ENCODE measurements at places on chromosomes 2 and 18. TPM values are rescaled to one million over a fixed set of nuclear protein-coding genes. Genes with fewer than 3 reads are reported as not detected.
A peak's percentile ranks its signal among the peaks of the same experiment; 100 is the strongest.

DNA sequence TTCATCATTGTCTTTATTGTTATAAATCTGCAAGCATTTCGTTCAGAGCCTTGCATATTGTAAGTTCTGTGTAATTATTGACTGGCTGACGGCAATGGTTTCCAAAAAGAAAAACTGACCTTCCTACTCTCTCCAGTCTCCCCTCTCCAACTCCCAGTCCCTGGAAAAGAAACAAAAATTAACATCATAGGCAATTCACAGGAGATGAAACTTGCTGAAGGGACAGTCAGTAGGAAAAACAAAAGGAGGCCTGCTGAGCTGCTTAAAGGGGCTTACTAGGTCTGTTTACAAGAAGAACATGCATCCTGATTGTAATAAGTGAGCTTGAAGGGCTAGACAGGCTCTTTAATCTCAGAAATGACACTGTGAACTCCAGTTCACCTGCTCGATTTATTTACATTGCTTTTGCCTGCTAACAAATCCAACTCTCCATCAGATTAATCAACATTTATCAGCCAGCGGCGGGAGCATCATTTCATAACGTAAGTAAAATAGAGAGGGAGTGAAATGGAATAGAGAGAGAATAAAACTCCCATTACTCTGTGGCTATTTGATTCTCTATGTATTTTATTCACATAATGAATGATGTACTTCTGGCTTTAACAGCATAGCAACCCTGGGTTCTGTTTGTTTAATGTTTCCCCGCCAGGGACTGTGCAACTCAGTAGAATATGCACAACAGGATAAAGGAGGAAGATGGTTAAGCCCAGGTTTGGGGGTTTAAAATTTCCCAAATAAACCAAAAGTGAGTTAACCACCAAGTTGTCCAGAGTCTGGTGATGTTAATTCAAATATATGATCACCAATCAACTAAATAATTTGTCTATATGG is 256.7 kb upstream of the SETBP1 start:
- peaks cover under 1% of the 10 kb centered on the region for H3K36me3 ChIP-seq
- H3K27me3 ChIP-seq, result no peaks in the 10 kb centered on the region
- no peak overlapping the region for H3K27ac ChIP-seq
- peaks cover 2% of the 10 kb centered on the region for H3K4me1 ChIP-seq

GRCh38 chr18:26768385-26768784 is 97.1 kb downstream of the AQP4 start:
- H3K4me1 ChIP-seq, result no peaks in the 10 kb centered on the region
- H3K27ac ChIP-seq, result no peak overlapping the region
- no peak overlapping the region for H3K4me3 ChIP-seq
- no peaks in the 10 kb centered on the region for H3K36me3 ChIP-seq
- no peaks in the 10 kb centered on the region for H3K27me3 ChIP-seq

DNA sequence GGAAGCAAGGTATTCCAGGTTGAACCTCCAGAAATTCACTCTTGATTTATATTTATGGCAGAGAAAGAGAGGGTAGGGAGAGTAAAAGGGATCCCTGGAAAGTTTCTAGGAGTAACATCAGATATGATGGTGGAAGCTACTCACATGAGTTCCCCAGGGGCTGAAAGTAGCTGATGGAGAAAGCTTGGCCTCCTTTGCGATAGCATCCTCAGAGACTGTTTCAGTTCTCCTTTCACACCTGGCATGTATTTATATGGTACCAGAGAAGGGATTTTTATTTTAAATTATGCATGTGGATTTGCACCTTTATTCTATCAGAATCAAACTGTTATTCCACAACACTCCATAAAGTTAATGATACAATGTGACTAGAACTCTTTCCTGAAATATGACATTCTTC is 126.3 kb upstream of the OSR1 start:
- H3K27me3 ChIP-seq, result no peaks in the 10 kb centered on the region
- H3K4me3 ChIP-seq, result no peak overlapping the region
- H3K4me1 ChIP-seq, result no peaks in the 10 kb centered on the region
- no peaks in the 10 kb centered on the region for H3K36me3 ChIP-seq

- no peak overlapping the region for H3K4me3 ChIP-seq
- H3K4me1 ChIP-seq, result peaks cover 8% of the 10 kb centered on the region
- no peak overlapping the region for H3K27ac ChIP-seq
- H3K27me3 ChIP-seq, result no peaks in the 10 kb centered on the region
- H3K36me3 ChIP-seq, result no peaks in the 10 kb centered on the region
- DNase-seq, result no peak
These were observed 46.4 kb upstream of the MRPL33 start for GRCh38 chr2:27724905-27725701.

- DNase-seq, result no peak
- peaks cover 1% of the 10 kb centered on the region for H3K36me3 ChIP-seq
- H3K27ac ChIP-seq, result no peak overlapping the region
- H3K4me3 ChIP-seq, result no peak overlapping the region
- H3K4me1 ChIP-seq, result no peaks in the 10 kb centered on the region
These were observed 570.8 kb downstream of the CCDC85A start for GRCh38 chr2:56754627-56755026.

GRCh38 chr2:96957244-96957643 is 29.1 kb downstream of the FAM178B start:
- H3K27me3 ChIP-seq, result no peaks in the 10 kb centered on the region
- no peaks in the 10 kb centered on the region for H3K4me1 ChIP-seq
- peak; percentile 79 for DNase-seq
- no peaks in the 10 kb centered on the region for H3K36me3 ChIP-seq

GRCh38 chr2:73770725-73771124 is 9.2 kb downstream of the DUSP11 start:
- no peaks in the 10 kb centered on the region for H3K27me3 ChIP-seq
- H3K4me3 ChIP-seq, result no peak overlapping the region
- H3K36me3 ChIP-seq, result peaks cover 22% of the 10 kb centered on the region
- no peak for DNase-seq
- H3K27ac ChIP-seq, result no peak overlapping the region

DNA sequence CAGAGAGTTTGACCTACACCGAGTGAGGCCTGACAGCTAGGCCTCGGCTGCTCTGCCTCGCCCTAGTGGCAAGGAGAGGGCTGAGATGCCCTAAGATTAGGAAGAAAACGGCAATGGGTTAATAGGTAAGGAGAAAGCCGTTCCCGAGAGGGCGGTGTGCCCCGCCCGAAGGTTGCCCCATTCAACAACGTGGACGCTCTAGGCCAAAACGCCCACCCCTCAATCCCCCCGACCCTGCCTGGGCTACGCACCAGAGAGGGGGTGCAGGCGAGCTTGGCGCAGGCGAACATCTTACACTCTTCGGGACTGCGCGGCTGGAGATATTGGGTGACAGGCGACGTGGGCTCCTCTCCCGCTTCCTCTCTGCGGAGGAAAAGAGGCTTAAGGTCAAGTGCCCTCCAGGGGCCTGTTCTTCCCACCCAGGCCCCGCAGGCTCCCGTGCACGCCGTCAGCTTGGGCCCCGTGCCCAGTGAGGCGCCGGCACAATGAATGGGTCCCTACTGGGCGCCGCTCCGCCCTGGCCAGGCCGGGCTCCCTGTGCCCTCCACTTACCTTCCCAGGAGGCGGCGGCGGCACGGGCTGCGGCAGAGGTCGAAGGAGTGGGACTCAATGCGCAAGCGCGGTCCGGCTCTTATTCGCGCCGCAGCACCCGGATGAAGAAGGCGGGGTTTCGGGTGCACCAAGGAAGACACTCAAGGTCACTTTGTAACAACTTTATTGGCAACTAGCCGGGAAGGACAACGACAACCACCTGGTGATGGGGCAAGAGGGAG is at the start of gene ATP5MC3:
ATP5MC3 (minus strand) TSS at position 607 of the 773 bp plus-strand sequence; CDS start at position 290, 317 bp downstream.
- H3K4me3 ChIP-seq, result peak within 1 kb of the TSS; percentile 96
- DNase-seq, result peak; percentile 95
- H3K27ac ChIP-seq, result no peak within 1 kb of the TSS
- H3K4me1 ChIP-seq, result no peaks in the 10 kb centered on the region
- H3K27me3 ChIP-seq, result no peaks in the 10 kb centered on the region

DNA sequence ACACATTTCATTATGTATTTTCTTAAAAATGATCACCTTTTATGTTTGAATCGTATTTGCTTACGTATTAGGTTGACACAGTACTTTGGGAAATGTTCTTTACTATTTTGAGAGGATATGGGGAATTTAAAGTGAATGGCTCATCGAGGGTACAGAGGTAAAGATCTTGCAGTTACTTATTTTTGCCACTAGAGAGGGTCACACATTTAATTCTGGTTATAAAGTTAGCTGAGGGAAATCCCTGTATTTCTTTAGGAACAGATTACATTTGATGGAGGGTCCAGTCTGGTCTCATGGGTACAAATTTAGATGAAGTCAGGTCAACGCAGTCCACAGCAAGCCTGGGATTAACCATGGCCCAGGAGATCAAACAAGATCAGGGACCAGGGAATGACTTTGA is 24.5 kb downstream of the DYNC2LI1 start:
- no peak for DNase-seq
- no peaks in the 10 kb centered on the region for H3K36me3 ChIP-seq
- no peak overlapping the region for H3K4me3 ChIP-seq
- H3K4me1 ChIP-seq, result no peaks in the 10 kb centered on the region
- H3K27ac ChIP-seq, result no peak overlapping the region

- H3K4me1 ChIP-seq, result peaks cover 4% of the 10 kb centered on the region
- H3K36me3 ChIP-seq, result peaks cover 11% of the 10 kb centered on the region
- no peaks in the 10 kb centered on the region for H3K27me3 ChIP-seq
- DNase-seq, result no peak
These were observed 30.2 kb upstream of the DOCK10 start for GRCh38 chr2:225072444-225072843.

DNA sequence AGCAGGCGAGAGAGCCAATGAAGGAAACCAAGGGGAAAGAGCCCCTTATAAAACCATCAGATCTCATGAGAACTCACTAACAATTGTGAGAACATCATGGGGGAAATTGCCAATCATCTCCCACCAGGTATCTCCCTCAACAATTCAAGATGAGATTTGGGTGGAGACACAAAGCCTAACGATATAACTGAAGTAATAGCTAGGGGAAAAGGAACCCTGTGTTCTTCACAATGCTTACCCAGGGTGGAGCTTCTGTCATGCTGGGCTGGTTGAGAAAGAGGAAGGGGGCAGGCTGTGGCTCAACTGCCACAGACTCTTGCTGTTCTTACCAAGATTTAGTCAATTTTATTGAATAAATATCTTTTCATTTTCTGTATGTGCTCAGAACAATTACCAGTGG is 392.1 kb upstream of the HS6ST1 start:
- H3K4me3 ChIP-seq, result no peak overlapping the region
- peaks cover 19% of the 10 kb centered on the region for H3K36me3 ChIP-seq
- H3K27ac ChIP-seq, result no peak overlapping the region
- no peaks in the 10 kb centered on the region for H3K4me1 ChIP-seq

- no peak overlapping the region for H3K27ac ChIP-seq
- H3K4me3 ChIP-seq, result no peak overlapping the region
These were observed 23.5 kb upstream of the LAPTM4A start for GRCh38 chr2:20074901-20075300.

GRCh38 chr2:209305026-209305425 is 118.8 kb upstream of the MAP2 start:
- H3K4me1 ChIP-seq, result no peaks in the 10 kb centered on the region
- no peaks in the 10 kb centered on the region for H3K27me3 ChIP-seq
- H3K27ac ChIP-seq, result peak overlapping the region; percentile 33
- peaks cover 81% of the 10 kb centered on the region for H3K36me3 ChIP-seq
- peak overlapping the region; percentile 63 for H3K4me3 ChIP-seq

- peak overlapping the region; percentile 80 for H3K4me3 ChIP-seq
- H3K36me3 ChIP-seq, result peaks cover 2% of the 10 kb centered on the region
- peaks cover 3% of the 10 kb centered on the region for H3K4me1 ChIP-seq
- H3K27me3 ChIP-seq, result peaks cover 18% of the 10 kb centered on the region
- no peak overlapping the region for H3K27ac ChIP-seq
- DNase-seq, result peak; percentile 46
These were observed 633 bp upstream of the RNF152 start for GRCh38 chr18:61893309-61893970.

DNA sequence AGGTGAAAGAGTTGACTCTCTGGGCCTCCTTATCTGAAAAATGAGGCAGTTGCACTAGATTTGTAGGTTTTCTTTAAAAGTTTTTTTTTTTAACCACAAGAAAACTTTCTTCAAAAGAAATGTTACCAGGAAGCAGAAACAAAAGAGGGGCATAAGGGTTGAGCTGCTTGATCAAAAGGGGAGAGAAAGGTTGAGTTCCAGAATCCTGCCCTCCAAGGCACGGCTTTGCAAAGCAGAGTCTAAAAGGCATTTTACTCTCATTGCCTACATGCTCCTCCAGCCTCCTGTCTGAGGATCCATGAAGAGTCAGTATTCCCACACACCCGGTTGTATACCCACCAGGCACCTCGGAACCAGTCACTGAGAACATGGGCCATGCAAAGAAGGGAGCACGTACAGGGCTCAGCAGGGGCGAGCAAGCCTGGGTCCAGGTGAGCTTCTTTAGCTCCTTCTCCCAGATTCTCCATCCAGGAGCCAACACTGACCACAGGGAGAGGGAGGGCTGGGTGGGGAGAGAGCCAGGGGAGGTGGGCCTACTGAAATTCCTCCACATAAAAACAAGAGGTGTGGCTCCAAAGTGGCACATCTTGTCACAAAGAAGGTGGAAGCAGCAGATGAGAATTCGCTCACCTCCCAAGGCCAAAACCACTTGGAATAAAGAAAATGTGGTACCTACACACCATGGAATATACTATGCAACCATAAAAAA is 116.0 kb upstream of the EPC2 start:
- H3K27me3 ChIP-seq, result no peaks in the 10 kb centered on the region
- no peak overlapping the region for H3K27ac ChIP-seq
- no peaks in the 10 kb centered on the region for H3K36me3 ChIP-seq
- H3K4me3 ChIP-seq, result no peak overlapping the region

- no peaks in the 10 kb centered on the region for H3K36me3 ChIP-seq
- no peaks in the 10 kb centered on the region for H3K4me1 ChIP-seq
- H3K27me3 ChIP-seq, result no peaks in the 10 kb centered on the region
- DNase-seq, result no peak
These were observed 588.2 kb downstream of the IRS1 start for GRCh38 chr2:226211439-226211838.

DNA sequence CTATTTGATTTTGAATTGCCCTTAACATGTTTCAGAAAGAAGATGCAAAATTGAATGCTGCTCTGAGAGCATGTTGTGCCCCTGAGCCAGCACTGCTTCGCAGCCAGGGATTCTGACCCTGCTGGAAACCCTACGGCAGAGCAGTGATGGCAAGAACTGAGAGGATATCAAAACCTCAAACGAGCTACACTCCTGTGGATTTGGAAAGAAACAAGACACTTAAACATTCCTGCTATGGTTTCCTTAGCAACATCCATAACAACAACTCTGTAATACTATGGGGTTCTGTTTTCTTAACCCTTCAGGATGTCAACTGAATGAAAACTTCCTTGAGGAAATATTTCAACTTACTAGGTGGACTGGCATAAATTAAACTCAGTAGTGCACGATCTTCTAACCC is 649.1 kb downstream of the NYAP2 start:
- H3K27me3 ChIP-seq, result no peaks in the 10 kb centered on the region
- H3K4me3 ChIP-seq, result no peak overlapping the region
- H3K4me1 ChIP-seq, result no peaks in the 10 kb centered on the region
- H3K36me3 ChIP-seq, result no peaks in the 10 kb centered on the region
- no peak for DNase-seq

- no peak for DNase-seq
- no peak overlapping the region for H3K4me3 ChIP-seq
- no peaks in the 10 kb centered on the region for H3K4me1 ChIP-seq
- no peak overlapping the region for H3K27ac ChIP-seq
- H3K27me3 ChIP-seq, result no peaks in the 10 kb centered on the region
These were observed 168.4 kb downstream of the NDUFA10 start for GRCh38 chr2:239856620-239857285.

GRCh38 chr2:169933124-169933711 is 106.0 kb downstream of the UBR3 start:
- H3K4me3 ChIP-seq, result no peak overlapping the region
- peaks cover 19% of the 10 kb centered on the region for H3K36me3 ChIP-seq
- no peak overlapping the region for H3K27ac ChIP-seq
- H3K4me1 ChIP-seq, result no peaks in the 10 kb centered on the region
- no peaks in the 10 kb centered on the region for H3K27me3 ChIP-seq
- DNase-seq, result no peak

ZNF385B gene
- 3.0 TPM for total RNA-seq

RIT2 gene
- total RNA-seq, result 1.3 TPM

ASAP2 gene
- 11.0 TPM for total RNA-seq

TRIM43 gene
- total RNA-seq, result not detected

LRRFIP1 gene
- 38.5 TPM for total RNA-seq

CD28 gene
- total RNA-seq, result not detected

DAW1 gene
- total RNA-seq, result not detected

ITGA6 gene
- 78.9 TPM for total RNA-seq
